A549 treated with RU486 at 1 μM for 4 hours (cell line): ENCODE measurements at places on chromosomes 5 and 9. TPM values are rescaled to one million over a fixed set of nuclear protein-coding genes. Genes with fewer than 3 reads are reported as not detected.

PKD2L2 gene
- not detected in 5 replicates for total RNA-seq

PCDHB6 gene
- 0.85 to 1.2 TPM (median 0.92 TPM) in 5 replicates for total RNA-seq

PCDHGB3 gene
- total RNA-seq, result 0.17 to 0.30 TPM (median 0.23 TPM) in 5 replicates

SLC36A2 gene
- not detected in 5 replicates for total RNA-seq

IL17B gene
- total RNA-seq, result not detected in 5 replicates

ZDHHC12 gene
- 55.5 to 94.9 TPM (median 86.5 TPM) in 5 replicates for total RNA-seq

RELL2 gene
- total RNA-seq, result 3.7 to 5.2 TPM (median 4.3 TPM) in 5 replicates

C5orf52 gene
- total RNA-seq, result not detected in 5 replicates

G3BP1 gene
- 138 to 194 TPM (median 150 TPM) in 5 replicates for total RNA-seq

PAEP gene
- 0.25 to 0.66 TPM (median 0.30 TPM) in 3 of 5 replicates, not detected in the others for total RNA-seq

FSTL4 gene
- 1.9 to 4.8 TPM (median 3.5 TPM) in 5 replicates for total RNA-seq

TAS2R1 gene
- not detected in 5 replicates for total RNA-seq

HRH2 gene
- total RNA-seq, result 0.48 to 0.86 TPM (median 0.70 TPM) in 5 replicates

SPATA31E1 gene
- total RNA-seq, result not detected in 5 replicates

PCDHB12 gene
- total RNA-seq, result 0.05 to 0.09 TPM in 2 of 5 replicates, not detected in the others

GNA14 gene
- total RNA-seq, result 0.06 TPM in 1 of 5 replicates, not detected in the others

PFN3 gene
- not detected in 5 replicates for total RNA-seq

PAPPA gene
- total RNA-seq, result 19.1 to 37.7 TPM (median 32.3 TPM) in 5 replicates

EMB gene
- 2.4 to 6.5 TPM (median 5.4 TPM) in 5 replicates for total RNA-seq

ESM1 gene
- total RNA-seq, result not detected in 5 replicates
